ENCODE measurements at places on chromosomes 13 and 19. TPM values are rescaled to one million over a fixed set of nuclear protein-coding genes. Genes with fewer than 3 reads are reported as not detected.

The UBA52 gene
- 1,220 TPM for total RNA-seq

The TEX29 gene
- 0.19 TPM for total RNA-seq

The LRG1 gene
- total RNA-seq: 0.09 TPM

The ZNF154 gene
- total RNA-seq: not detected

The TMEM238 gene
- 9.4 TPM for total RNA-seq

The ZNF492 gene
- not detected for total RNA-seq

The TPTE2 gene
- not detected for total RNA-seq

The FGF22 gene
- total RNA-seq: 0.62 TPM

The IGSF23 gene
- total RNA-seq: 0.59 TPM

The CYP2B6 gene
- not detected for total RNA-seq

The IGFLR1 gene
- total RNA-seq: 12.6 TPM

The ZFP14 gene
- 2.4 TPM for total RNA-seq

The PTGIR gene
- 0.06 TPM for total RNA-seq

The CEACAM20 gene
- not detected for total RNA-seq

The TIMM44 gene
- 30.7 TPM for total RNA-seq

The PCDH9 gene
- total RNA-seq: 8.7 TPM

The CPAMD8 gene
- 0.02 TPM for total RNA-seq

The STOML3 gene
- total RNA-seq: not detected

The ZNF541 gene
- not detected for total RNA-seq

The CCL25 gene
- total RNA-seq: not detected

The KDM4B gene
- 6.1 TPM for total RNA-seq

The ACP7 gene
- 0.15 TPM for total RNA-seq

The CCDC8 gene
- not detected for total RNA-seq

The ZFR2 gene
- total RNA-seq: 0.16 TPM

The UTP14C gene
- total RNA-seq: 5.9 TPM

The OXGR1 gene
- total RNA-seq: not detected

The ODAD3 gene
- 1.0 TPM for total RNA-seq

The IRF3 gene
- total RNA-seq: 114 TPM
